ENCODE measurements at places on chromosomes 6 and 20.

GRCh38 chr20:17852323-17852722 is 116.3 kb downstream of the SNX5 start:
- DNase-seq, result no peak

DNA sequence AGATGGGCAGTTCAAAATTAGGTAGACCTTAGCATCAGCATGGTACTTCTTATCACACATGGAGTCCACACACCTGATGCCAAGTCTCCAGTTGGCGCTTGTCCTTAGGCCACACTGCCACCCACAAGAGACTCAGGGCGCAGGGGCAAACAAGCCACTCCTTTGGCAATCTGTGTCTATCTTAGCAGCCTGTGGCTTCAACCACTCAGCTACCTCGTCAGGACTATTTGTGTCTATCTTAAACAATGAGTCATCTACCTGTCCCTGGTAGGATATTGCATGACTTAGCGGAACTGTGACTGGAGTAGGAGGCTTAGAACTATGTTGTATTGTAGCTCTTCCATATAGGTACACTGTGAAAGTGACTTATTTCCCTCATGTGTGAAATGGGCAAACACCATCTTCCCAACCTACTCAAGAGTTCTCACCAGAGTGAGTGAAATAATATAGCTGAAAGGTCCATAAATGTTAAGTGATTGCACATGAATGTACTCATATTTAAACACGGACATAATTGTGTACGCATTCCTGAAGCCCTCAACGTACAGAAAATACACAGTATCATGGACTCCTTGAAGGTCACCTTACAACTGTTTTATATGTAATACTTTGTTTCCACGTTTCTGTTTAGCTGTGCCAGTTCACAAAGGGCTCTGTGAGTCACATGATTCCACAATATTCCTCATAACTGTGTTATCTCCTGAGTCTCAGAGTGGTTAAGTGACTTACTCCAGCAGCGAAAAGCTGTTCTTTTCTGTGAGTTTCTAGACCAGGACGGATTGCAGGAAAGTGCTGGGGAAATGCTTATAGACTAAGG is 1.6 kb downstream of the TRIM27 start:
- no peak for DNase-seq

DNA sequence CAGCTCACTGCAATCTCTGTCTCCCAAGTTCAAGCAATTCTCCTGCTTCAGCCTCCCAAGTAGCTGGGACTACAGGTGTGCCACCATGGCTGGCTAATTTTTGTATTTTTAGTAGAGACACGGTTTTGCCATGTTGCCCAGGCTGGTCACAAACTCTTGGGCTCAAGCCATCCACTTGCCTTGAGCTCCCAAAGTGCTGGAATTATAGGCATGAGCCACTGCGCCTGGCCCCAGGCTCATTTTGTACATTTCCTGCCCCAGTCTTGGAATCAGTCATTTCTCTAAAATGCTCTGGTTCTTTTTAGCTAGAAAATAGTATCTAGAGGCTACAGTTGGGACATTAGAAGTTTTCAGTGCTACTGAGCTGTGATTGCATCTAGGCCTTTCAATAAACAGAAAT is 13.5 kb downstream of the MANBAL start:
- no peak for DNase-seq

- DNase-seq, result no peak
These were observed 64.0 kb downstream of the STXBP5 start for GRCh38 chr6:147268254-147268653.

DNA sequence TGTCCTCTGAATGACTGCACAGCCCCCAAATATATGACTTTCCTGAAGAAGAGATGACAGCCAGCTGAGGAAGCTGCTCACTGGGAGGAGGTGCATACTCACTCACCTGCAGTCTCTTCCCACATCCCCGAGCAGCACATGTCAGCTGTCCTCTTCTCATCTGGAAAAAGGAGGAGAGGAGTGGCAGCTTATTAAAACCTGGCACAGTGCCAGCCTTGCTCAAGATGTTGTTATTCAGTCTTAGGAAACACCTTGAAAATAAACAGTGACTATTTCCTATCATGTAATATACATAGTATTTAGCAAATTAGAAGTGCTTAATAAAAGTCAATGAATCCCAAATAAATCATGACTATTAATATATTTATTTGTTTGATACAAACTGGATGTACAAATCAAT is 232.9 kb downstream of the EPM2A start:
- no peak for DNase-seq

- no peak for DNase-seq
These were observed 194.9 kb downstream of the KIF6 start for GRCh38 chr6:39530201-39530759.

DNA sequence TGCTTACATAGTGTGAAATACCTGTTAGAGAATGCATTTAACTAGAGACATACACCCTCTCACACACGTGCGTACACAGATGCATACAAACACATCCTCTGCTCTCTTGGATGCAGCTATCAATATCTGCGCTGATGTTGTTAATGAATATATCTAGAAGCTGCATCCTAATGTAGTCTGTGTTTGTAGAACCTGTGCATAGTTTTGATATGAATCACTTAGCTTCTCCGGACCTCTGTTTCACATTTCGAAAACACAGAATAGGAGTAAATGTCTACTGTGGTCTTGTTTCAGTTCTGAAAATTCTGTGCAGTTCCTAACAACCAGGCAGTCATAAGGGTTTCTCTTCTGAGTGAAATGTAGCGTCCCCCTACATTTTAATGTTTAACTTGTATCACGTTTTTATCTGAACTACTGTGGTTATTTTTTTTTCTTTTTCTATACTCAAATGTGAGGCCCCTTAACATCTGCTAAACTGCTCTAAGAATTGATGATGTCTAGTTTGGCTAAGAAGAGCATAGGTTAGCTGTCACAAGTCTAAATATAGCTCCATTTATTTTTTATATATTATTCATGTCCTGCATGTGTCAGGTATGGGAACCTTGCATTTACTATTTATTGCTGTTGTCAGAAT is 254.5 kb downstream of the TMEM242 start:
- no peak for DNase-seq

DNA sequence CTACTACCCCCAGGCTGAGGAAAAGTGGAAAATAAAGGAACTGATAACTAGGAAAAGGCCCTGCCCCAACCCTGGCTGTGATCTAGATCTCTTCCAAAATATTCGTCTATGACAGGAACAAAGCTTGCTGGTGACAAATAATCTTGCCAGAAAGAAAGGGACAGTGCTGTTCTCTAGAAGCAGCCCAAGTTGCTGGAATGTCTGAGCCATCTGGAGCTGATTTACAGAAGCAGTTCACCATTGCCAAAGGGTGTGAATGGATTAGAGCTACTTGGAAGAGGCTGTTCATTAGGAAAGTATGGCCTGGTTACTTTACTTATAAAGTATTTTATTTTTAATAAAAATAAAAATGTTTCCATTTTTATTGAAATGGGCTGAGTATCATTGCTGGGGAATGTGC is 146.3 kb downstream of the EPM2A start:
- no peak for DNase-seq

GRCh38 chr6:144152334-144152900 is 2.1 kb downstream of the STX11 start:
- no peak for DNase-seq

DNA sequence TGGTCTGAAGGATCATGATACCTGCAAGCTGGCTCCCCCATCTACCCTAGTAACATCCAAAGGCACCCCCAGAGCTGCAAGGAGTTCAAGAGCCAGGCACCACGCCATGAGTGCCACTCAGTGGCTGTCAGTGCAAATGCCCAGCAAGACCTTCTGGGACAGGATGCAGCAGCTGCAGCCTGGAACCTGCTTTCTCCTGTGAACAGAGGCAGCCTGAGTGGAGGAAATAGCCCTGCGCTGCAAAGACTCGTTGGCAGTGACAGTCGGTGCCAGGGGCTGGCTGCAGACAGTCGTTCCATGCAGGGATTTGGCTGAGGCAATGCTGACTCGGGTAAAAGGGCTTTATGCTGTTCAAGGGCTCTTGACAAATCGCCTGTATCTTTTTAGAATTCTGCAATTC is 15.7 kb upstream of the SSTR4 start:
- no peak for DNase-seq

DNA sequence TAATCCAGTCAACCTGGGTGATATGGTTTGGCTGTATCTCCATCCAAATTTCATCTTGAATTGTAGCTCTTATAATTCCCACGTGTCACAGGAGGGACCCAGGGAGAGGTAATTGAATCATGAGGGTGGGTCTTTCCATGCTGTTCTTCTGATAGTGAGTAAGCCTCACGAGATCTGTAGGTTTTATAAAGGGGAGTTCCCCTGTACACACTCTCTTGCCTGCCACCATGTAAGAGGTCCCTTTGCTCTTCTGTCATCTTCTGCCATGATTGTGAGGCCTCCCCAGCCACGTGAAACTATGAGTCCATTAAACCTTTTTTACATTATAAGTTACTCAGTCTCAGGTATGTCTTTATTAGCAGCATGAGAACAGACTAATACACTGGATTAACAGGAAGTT is 19.5 kb downstream of the GSTA3 start:
- DNase-seq, result no peak

DNA sequence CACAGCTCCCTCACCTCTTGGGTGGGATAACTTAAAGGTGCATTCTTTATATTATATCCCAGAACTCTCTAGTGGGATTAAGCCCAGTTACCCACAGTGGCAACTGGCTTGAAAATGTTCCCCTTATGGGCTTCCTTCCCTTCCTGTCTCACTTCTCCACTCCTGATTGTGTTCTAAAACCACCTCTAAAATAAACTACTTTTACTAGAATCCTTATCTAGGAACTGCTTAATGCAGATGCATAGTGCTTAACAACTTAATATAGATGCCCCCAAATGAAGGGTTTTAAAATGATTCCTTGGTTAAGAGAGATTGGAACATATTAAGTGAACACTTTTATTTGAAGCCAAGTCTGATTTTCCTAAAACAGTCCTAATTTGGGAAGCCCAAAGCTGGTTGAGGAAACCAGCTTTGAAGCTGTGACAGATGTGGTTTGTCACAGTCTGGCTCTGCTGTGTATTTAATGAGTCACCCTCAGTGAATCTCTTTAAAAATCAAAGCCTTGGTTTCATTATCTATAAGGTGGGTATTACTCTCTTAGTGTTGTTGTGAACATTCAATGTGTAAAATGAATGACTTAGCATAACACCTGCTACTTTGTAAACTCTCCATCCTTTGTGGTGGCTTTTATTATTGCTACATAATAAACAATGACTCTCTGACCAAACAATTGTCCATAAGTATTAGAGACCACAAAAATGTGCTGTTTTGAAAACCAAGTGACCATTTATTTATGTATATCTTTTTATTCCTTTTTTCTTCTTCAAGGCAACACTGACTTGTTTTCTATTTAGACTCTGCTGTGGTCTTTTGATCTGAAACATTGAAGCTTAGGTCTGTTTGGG is 24.4 kb downstream of the PLCB1 start:
- DNase-seq, result no peak

- no peak for DNase-seq
These were observed 43.5 kb upstream of the SLC9A8 start for GRCh38 chr20:49769048-49769581.

Data from right forelimb (tissue), 1 donor.